Epithelial cell of proximal tubule (primary cell): ENCODE measurements at places on chromosomes 4 and X. TPM values are rescaled to one million over a fixed set of nuclear protein-coding genes. Genes with fewer than 3 reads are reported as not detected.

- DNase-seq = no peak
Measured at GRCh38 chrX:104307341-104307740, 52.6 kb upstream of the ESX1 start.

GRCh38 chr4:90112715-90113114, 14.5 kb upstream of the CCSER1 start:
- no peak for DNase-seq

- DNase-seq = no peak
Measured at GRCh38 chr4:16213121-16213520, 13.2 kb downstream of the TAPT1 start.

The SLC6A14 gene
- total RNA-seq = under 0.01 and 0.07 TPM in 2 replicates

The HPGDS gene
- not detected in 2 replicates for total RNA-seq

DNA sequence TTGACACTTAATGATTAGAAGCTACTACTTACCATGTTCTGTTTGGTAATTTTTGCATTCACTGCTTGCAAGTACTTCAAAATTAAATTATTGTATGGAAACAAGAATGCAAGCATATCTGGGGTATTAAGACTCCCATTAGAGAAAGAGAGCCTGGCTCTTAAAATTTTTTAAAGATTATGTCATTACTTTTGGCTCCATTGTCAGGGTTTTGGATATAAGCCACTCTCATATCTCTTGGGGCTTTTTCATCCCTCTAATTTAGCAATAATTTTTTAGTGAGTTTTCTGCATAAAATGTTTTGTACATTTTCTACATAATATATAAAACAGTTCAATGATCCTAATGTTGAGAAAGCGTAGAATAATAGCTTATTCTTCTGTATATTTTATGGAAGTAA, 49.4 kb downstream of the SLC9A6 start:
- DNase-seq = no peak

GRCh38 chrX:3940000-3940610, 226.7 kb upstream of the PRKX start:
- DNase-seq = no peak

The DGKK gene
- total RNA-seq = under 0.01 TPM in 1 of 2 replicates, not detected in the other

- no peak for DNase-seq
Measured at GRCh38 chr4:146342600-146343192, 128.4 kb downstream of the REELD1 start.

- no peak for DNase-seq
Measured at GRCh38 chr4:141356321-141356962, 135.7 kb downstream of the ZNF330 start.

DNA sequence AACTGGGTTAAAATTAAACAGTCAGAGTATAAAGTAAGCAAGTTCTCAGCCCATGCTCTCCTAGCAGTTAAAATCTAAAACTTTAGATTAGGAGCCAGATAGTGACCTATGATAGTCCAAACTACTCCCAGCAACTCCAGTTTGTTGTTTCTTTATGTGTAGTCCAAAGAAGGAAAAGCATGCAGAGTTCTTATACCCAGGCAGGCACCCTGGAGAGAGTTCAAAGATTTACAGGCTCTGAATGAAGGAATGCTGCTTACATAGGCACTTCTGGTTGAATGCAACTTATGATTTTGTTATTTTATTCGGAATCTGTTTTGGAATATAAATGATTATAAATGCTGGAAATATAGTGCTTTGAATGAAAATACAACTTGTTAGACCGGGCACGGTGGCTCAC, 67.2 kb downstream of the GPAT3 start:
- no peak for DNase-seq

DNA sequence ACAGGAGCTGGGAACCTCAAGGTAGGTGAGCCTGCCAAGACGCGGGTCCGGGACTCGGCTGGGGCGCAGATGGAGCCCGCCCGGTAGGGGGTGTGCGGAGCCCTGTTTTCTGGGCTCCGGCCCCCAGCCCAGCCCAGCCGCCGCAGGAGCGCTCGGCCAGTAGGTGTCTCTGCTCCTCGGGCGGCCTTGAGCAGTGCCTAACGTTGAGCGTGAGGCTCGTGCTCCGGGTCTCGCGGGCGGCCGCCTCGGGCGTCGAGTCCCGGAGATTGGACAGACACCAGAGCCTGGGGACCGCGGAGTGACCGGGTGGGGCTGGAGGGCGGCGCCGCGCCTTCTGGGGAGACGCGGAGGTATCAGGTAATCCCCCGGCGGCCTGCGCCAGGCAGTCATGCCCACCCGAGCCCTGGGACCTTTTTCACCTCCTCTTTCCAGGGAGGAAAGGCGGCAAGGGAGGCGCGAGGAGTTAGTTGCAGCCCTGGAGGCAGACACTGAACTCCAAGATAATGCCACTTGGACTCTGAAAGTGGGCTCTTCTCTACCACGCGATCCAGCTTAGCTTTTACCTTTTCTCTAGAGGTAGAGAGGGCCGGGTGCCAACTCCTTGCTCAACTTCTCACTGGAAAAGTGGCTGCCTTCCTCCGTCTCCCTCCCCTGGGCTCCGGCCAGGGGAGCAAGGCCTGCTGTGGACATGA, 14.5 kb upstream of the FGG start:
- DNase-seq = no peak

- DNase-seq = no peak
Measured at GRCh38 chr4:122703868-122704267, 28.6 kb upstream of the BBS12 start.

- DNase-seq = no peak
Measured at GRCh38 chr4:85717351-85717750, 242.4 kb downstream of the ARHGAP24 start.

DNA sequence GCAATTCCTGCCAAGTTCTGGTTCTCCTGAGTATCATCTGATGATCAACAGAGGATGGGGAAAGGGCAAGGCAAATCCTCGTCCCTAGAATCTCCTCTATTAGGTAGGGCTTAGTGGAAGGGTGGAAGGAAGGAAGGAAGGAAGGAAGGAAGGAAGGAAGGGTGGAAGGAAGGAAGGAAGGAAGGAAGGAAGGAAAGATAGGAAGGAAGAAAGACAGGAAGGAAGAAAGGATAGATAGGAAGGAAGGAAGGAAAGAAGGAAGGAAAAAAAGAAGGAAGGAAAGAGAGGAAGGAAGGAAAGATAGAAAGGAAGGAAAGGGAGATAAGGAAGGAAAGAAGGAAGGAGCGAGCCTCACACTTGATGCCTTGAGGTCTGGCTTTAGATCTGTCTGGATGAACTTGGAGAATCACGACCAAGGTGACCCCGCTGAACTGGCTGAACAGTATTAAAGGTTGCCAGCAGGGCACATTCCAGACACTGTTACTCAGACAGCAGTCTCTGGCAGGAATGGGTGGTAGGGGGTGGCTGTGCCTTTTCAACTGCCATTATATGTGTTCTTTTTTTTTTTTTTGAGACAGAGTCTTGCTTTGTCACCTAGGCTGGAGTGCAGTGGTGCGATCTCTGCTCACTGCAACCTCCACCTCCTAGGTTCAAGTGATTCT, 57.1 kb downstream of the MAP7D2 start:
- DNase-seq = no peak

The MAP9 gene
- 7.5 and 9.8 TPM in 2 replicates for total RNA-seq

GRCh38 chrX:121407627-121408026, 360.2 kb downstream of the GLUD2 start:
- DNase-seq = no peak

DNA sequence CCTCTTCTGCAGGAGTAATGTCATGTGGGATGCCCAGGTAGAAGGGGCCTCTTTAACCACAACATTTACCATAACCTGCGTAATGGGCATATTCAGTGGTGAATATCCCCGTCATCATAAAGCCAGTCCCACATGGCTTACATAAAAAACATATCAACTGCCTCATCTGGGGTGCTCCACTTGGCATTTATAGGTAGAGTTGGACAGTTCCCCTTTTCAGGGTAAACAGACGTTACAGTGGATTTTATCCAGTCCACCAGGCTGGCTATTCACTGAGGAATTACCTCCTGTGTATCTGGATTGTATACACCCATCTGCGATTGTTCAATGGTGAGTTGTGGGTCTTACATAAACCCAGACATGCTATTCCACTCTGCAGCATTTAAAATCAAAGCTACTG, 70.7 kb upstream of the ANKRD17 start:
- DNase-seq = no peak

DNA sequence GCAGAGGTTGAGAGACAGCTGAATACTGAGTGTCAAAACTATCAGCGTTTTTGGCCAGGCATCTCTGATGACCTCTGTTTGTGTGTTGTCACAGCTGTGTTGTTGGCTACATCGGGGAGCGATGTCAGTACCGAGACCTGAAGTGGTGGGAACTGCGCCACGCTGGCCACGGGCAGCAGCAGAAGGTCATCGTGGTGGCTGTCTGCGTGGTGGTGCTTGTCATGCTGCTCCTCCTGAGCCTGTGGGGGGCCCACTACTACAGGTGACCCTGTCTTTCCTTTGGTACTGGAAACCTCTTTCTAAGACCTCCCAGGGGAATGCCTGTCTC, 86.9 kb downstream of the EGF start:
- DNase-seq = no peak

- no peak for DNase-seq
Measured at GRCh38 chr4:41933997-41934503, 1.2 kb upstream of the TMEM33 start.

- no peak for DNase-seq
Measured at GRCh38 chrX:152641256-152641875, 3.7 kb downstream of the GABRQ start.

The COX18 gene
- 19.6 and 26.4 TPM in 2 replicates for total RNA-seq

GRCh38 chr4:185309770-185310169, 86.0 kb downstream of the LRP2BP start:
- DNase-seq = no peak

DNA sequence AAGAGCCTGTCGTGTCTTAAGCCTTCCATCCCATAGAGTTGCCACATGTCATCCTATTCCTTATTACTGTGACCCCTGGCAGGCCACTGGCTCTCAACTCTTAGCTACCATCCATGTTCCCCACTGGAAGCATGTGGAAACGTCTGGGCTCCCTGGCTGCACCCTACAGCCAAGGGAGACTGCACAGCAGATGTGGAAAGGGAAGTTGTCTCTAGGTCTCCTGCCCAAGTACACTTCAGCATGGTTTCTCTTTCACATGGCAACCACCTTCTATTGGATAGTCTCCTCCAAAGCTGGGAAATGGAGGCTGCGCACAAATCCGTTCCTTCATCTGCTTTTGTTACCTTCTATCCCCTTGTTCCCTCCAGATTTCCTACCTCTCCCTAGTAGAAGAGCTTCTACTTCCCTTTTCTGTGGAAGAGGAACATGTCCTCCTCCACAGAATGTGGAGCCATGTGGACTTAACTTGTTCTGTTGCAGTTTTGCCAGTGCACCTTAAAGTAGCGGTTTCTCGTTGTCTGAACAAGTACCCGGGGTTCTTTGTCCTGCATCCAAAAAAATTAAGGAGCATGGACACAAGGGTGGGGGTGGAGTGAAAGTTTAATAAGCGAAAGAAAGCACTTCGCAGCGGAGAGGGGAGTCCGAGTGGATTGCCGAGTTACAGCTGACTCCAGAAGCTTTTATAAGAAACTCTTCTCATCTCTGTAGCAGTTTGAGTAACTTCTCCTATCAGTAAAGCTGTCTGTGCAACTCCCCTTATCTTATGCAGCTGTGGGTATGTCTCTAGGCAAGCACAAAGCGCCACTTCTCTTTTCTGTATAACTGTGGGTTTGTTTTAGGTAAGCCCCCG, 52.5 kb downstream of the HMGB2 start:
- no peak for DNase-seq

The SPANXC gene
- total RNA-seq = not detected in 2 replicates
